Activated CD4-positive, alpha-beta memory T cell treated with anti-CD3 and anti-CD28 coated beads, Interleukin-2, amount 10 ng/mL, durations not matched to agents 7 days and 5 days (primary cell): ENCODE measurements at places on chromosomes 7 and 10. TPM values are rescaled to one million over a fixed set of nuclear protein-coding genes. Genes with fewer than 3 reads are reported as not detected.

DNA sequence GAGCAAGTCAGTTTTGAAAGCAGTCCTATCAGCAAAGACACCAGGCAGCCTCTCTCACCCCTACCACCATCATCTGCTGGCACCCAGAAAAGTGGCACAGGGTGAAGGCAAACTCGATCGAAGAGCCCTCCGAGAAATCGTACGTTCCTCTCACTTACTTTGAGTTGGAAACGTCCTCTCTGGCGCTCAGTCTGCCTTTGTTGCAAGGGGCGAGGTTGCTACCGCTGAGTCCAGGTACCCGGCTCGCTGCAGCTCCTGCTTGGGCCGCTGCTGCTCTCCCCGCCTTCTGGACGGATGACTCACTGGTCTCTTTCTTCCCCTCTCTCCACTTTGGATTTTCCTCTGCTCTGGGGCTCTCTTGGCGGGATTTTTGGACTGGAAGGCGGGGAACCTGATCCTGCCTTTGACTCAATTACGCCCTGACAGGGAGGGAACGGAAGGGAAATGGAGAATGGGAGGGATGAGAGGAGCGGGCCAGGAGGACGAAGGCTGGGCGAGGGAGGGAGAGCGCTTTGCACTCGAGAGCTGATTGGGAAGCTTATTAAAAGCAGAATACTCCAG lies at the start of gene PTN:
PTN (minus strand) TSS at position 453 of the 561 bp plus-strand sequence. CDS start 88,760 bp downstream, outside the sequence.
- no peak for DNase-seq

DNA sequence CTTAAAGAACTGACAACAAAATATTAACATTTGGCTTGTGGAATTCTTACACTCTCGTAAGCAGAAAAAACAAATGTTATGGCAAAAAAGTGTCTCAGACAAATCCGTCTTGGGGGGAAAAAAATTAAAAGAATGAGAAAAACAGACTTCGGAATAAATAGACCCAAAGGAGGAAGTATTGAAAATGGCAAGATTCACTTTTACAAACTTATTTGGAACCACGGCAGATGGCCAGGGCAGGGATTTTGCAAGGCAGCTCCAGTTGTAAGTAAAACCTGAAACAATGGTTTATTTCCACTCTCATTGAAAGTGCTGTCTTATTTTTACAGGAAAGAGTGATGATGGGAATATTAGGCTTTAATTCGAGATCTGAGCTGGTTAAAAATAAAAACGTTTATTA lies 1.5 kb upstream of the ZNF438 start:
- DNase-seq, result no peak

The LRIT1 gene
- total RNA-seq, result not detected

DNA sequence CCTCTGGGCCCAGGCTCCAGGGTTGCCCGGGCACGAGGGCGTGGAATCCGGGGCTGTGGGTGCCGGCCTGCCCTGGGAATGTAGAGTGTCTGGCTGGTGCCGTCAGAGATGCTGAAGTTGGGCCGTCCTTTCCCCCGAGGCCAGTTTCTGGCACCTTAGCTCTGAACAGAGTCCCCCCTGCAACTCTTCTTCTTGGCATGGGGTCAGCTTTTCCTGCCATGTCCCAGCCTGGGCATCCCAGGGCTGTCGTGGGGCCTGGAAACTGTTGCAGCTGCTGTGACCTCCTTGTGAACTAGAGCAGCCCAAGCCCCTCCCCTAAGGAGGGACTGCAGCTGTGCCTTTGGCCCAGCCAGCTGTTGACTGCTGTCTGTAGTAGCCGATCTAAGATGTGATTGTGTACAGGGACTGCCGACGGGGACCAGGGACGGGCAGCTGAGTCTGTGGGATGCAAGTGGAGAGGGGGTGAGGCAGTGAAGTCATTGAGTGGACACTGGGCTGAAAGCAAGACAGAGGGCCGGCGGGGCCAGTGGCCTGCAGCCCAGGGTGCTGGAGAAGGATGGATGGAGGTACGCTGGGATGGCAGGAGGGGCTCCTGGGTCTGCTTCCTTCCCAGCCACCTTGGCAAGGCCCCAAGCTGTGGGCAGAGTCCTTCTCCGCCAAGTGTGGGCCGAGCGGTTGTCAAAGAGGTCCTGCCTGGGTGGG lies 35.8 kb downstream of the GBX1 start:
- no peak for DNase-seq

DNA sequence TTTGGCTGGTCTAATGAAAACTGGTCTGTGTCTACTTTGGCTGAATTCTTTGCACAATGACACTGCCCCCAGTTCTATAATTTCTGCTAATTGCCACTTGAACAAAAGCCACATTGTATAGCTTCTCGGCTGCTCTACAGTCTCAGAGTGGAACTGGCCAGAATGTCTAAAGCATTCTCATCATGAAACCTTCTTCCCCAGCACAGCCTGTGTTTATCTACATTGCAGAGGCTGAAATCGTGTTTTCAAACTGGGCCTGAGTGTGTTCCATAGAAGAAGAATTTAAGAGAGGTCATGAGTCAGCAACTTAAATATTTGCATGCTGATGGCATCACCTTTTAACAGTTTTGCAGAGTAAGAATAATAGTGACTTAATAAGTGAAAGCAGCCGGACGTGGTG lies 177.2 kb downstream of the BUB3 start:
- DNase-seq, result no peak
